Stimulated activated CD4-positive, alpha-beta T cell treated with anti-CD3 and anti-CD28 coated beads, Interleukin-1b, Interleukin-23, amount 100 ng/mL, for 1 hour (primary cell): ENCODE measurements at places on chromosomes 6 and 20.

DNA sequence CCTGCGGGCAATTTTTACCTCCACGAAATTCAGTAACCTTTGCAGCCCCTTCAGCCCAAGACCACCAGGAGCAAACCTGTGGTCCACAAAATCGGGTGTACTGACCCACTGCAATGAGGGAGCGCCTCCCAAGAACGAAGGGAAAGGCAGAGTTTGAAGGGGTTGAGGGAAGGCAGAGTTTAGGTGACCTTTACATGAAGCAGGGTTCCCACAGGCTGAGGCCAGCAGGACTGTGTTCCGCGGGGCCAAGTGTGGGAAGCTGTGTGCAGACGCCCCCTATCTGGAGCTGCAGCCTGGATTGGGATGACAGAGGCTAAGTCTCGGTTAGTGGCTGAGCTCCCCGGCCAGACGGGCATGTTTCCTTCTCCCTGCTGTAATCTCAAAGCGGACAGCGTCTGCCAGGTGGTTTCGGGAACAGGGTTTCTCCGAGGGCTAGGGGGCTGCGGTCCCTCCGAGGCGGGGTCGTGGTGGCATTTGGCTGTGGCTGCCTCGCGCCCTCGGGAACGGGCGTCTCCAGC lies 826 bp upstream of the PYGB start:
- DNase-seq, result no peak

- no peak for DNase-seq
Observed at GRCh38 chr20:38127920-38128528, 37.0 kb downstream of the TGM2 start.

DNA sequence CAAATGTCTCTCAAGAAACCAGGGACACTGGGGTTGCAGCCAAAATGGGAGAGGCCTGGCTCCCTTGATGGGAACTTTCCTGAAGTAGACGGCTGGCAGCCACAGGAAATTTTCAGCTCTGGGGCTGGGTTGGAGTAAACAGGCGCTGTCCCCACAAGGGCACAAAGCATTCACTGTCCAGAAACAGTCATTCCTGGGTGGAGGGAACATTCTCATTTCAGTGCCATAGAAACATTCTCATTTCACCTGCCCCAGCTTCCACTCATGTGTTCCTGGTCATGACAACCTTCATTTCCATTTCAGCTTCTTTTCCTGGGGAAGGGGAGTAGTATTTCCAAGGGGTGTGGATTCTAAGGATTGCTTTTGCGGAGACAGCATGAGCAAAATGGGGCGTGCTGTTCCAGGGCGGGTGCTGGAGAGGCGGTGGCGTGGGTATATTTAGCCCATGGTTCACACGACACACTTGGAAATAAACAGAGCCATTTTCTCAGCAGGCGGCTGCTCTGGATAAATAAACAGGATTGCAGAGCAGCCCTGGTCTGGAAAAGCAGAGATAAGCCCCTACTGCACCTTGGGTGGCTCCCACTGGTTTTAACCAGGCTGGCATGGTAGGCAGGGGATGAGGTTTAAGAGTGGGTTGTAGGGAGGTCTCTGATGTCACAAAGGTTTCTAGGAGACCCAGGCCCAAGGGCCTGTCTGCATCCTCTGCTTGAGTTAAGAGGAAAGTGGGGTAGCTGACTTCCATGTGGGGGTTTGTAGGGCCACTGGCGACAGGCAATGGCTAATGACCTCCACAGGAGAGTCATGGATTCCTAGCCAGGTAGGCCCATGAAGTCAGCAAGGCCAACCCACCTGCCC lies 32.9 kb downstream of the COX4I2 start:
- DNase-seq, result no peak

- DNase-seq, result no peak
Observed at GRCh38 chr20:56720620-56721213, 91.6 kb downstream of the TFAP2C start.

DNA sequence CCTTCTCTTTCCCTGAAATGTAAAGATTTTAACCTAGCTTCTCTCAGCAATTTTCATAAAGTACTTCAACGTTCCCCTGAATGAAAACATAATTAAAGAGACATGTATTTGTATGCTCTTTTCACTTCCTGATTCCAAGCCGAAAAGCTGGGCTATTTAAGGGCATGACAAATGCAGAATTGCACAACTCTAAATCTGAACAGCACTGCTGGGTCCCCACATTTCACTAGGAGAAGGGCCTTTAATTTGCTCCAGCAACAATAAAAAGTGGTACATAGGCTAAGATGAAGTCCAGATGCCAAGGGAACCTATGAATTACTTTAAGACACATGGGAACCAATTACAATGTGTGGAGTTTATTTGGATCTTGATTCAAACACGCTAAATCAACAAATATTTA lies 42.0 kb downstream of the IRAK1BP1 start:
- DNase-seq, result no peak

DNA sequence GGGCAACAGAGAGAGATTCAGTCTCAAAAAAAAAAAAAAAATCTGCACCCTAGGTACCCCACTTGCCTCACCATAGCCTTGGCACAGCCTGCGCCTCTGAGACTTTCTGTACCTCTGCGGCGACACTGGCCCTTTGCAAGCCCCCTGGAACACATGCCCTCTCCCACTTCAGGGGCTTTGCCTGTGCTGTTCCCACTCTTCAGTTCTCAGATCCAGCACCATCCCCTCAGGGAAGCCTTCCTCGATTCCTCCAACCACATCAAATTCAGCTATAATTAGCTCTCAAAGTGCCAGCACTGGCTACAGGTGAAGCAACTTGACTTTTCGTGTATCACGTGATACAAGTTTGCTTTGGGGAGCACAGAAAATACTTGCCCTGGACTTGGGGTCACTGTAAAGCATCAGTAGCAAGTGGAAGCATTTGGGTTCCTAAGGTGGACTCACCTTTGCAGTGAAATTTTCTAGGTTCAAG lies 2.1 kb upstream of the UBE2V1 start:
- no peak for DNase-seq

DNA sequence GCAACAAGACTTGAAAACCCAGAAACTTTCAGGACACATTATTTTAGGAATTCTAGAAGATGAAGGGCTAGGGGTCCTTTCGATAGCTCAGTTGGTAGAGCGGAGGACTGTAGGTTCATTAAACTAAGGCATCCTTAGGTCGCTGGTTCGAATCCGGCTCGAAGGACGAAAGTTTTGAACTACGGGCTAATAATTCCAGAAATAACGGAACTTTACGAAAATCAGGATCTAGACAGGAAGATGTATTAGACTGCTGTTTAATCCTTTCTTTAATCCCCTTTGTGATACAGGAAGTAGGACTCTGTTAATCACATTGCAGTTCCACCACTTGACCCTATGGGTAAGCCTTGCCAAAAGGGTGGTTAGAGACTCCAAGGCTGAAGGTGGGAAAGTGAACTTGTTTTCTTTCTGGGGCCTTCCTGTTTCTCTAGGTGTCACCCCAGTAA lies 21.2 kb upstream of the ABT1 start:
- DNase-seq, result no peak

DNA sequence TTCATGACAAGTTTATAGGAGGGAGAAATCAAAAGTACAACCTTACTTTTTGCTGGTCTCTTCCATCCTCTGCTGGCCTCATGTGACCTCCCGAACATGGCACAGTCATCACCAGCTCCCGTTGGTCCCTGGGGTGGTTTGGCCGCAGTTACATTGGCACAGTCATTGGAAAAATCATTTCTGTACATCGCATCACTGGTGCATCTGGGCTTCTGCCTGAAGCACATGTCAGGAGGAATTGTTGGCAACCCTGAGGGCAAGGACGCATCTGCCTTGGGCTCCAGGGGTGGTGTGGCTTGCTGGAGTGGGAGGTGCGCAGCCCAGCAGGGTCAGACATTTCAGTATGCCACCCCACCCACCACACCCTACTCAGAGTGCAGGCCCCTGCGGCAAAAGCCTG lies 162.9 kb upstream of the SLC24A3 start:
- DNase-seq, result no peak

GRCh38 chr6:110147870-110148269 lies 31.6 kb downstream of the WASF1 start:
- DNase-seq, result no peak

GRCh38 chr6:112116221-112116620 lies 28.8 kb downstream of the FAM229B start:
- DNase-seq, result no peak

DNA sequence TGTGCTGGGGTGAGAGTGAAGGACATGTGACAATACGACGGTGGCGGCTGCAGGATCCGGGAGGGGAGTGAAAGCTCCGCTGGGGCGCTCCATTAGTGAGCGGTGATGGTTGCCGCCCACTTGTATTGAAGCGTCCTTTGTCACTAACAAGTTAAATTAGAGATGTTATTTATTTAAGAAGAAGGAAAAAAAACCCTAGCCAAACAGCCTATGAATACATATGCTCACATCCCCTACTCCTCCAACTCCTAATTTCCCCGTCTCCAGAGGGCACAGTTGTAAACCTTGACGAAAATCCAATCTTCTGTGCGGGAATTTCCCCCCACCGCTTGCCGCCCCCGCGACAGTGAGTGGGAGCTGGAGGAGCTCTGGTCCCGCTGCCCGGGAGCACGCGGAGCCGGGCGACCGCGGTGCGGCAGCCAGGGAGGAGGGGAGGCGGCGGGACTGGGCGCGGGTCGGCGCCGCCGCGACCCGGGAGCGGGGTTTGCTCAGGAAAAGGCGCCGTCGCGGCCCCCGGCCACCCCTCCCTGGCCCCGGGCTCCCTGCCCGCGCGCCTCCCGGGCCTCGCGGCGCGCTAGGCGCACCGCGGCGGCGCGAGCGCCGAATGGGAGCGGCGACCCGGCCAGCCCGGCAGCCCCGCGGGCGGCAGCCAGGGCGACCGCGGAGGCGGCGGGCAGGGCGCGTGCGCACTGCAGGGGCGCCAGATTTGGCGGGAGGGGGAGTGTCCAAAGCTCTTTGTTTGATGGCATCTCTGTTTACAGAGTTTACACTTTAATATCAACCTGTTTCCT lies at the start of gene MYB:
Gene MYB, plus strand, starts transcription at position 767 of the 791 bp plus-strand sequence. CDS start 206 bp downstream, outside the sequence.
- DNase-seq, result peak; percentile 37

DNA sequence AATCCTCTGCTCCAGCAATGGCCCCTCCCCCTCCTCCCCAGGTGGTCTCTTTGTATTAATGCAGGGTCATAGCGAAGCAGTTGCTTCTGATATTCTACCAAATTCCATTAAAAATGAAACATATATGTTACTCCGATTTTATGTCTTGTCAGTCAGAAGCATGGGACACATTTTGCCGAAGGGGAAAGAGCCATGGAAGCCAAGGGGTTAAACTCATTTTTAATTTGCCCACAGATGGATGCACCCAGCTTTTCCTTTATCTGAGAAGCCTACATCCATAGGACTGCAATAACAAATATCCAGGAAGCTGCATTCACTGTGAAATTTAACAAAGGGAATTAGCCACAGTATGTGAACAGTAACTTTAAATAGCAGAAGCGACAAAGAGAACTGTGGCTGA lies 688.2 kb downstream of the QKI start:
- no peak for DNase-seq

DNA sequence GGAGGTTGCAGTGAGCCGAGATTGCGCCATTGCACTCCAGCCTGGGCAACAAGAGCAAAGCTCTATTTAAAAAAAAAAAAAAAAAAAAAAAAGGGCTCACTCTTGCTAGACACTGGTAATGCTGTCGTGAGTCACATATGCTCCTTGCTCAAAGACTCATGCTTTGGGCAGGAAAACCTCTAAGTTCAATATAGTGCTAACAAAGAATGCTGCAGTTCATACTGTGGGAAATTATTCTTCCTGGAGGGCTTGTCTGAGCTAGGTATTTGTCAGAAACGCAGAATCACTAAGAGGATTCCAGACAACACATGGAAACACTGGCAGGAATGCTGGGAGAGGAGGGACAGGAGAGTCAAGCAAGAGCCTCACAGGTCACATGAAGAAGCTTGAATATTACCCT lies 2.3 kb upstream of the LYRM2 start:
- no peak for DNase-seq

DNA sequence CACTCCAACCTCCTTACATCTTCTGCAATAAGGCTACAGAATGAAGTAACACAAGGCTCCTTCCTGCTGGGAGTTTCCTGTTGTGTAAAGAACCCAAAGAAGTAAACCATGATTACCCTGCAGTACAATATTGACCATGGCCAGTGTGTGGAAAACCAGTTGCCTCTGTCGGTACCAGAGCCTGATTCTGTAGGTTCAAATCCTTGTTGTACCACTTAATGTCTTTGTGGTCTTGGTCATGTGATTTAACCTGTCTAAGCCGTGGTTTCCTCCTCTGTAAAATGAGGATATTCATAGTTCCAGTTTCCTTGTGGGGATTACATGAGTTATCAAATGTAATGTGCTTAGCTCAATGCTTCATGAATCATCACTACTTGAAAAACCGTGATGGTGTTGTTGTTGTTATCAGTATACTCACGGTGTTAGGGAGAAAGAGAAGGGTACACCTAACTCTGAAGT lies 60.3 kb upstream of the PRELID3B start:
- no peak for DNase-seq

- DNase-seq, result no peak
Observed at GRCh38 chr6:159110013-159110412, 59.2 kb upstream of the FNDC1 start.

DNA sequence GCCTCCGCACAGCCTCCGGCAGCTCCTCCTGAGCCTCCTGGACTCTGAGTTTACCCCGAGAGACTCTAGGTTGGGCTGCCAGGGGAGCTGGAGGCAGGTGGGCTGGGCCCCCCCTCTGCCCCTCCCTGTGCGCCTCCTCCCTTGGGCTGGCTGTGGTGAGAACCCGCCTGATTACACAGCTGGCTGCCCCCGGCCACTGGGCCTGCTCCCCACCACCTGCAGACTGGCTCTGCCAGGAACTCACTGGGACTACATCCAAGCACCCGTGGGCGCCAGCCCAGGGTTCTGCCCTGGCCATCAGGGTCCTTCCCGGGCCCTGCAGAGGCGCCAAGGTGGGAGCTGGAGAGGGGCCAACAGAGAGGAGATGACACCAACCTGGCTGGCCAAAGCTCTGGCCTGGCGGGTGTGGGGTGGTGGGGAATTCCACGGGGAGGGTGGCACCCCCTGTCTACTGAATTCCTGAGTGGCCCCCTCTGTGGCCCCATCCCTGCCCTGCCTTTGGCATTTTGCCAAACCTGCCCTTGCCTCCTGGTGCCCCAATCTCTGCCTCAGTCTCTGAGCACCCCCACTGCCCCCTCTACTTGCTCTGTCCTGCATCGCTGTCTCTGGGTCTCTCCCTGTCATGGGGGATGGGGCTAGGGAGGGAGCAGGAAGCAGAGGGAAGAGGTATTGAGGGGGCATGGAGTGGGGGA lies 21.9 kb upstream of the CDH22 start:
- no peak for DNase-seq
